ENCODE measurements at places on chromosomes 12 and 14.

- DNase-seq, result no peak
These were observed 108.3 kb downstream of the SMOC1 start for GRCh38 chr14:69987406-69988121.

DNA sequence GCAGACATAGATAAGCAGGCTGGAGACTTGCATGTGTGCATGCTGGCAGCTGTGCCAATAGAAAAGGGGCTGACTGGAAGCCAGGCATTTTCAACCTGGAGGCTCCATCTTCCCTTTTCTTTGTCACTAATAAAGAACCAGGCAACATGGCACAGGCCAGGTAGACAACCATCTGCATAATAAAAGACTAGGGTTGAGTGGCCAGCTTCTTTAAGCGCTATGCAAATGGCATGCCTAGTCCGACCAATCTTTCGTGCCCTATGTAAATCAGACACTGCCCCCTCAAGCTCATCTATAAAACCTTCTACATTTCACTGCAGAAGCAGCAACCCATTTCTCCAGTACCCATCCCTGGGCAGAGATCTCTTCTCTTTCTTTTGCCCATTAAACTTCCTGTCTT is 4.6 kb upstream of the KLRC1 start:
- DNase-seq, result no peak

GRCh38 chr12:120592121-120593049 is 11.2 kb upstream of the POP5 start:
- DNase-seq, result no peak

- DNase-seq, result peak; percentile 59
These were observed 2.2 kb upstream of the NXPH4 start for GRCh38 chr12:57214398-57214781.

DNA sequence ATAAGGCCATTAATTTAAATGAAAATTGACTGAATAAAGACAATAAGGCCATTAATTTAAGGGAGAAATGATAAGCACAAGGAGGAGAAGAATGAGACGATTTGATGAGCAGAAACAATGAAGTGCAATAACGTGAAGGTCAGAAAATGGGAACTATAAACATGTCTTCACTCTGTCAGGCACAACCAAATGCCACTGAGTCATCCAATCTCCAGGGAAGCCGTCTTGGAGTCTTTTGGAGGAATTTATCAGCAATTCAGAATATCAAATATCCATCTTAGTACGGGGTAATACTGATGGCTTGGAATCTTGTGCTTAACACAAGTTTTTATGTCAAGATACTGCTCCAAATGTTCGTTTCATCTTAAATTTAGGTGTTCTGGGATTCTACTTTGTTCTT is 159.9 kb downstream of the CAPZA3 start:
- no peak for DNase-seq

DNA sequence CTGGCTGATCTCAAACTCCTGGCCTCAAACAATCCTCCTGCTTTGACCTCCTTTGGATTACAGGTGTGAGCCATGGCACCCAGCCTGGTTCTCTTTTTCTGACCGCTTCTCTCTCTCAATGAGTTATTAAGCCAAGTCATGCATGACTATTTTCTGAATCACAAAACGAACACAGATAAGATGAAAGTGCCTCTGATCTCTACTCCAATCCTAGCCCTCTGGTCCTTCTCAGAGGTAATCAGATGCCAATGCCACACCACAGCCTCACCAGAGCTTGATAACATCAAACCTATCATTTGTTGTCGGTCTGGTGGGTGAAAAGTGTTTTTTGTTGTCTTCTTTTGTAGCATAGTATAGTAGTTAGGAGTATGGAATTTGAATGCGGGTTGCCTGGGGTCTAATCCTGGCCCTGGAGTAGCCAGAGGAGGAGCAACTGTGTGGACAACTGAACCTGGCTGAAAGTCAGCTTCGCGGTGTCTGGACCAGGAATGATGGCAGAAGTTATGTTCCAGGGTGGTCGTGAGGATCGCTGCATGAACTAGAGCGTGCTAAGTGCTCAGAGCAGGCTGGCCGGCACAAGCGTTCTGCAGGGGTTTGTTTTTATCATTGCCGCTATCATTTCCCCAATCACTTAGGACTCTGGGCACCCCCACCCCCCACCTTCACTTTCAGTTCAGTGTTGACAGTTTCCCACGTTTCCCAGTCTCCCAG is 77.9 kb downstream of the SPRING1 start:
- no peak for DNase-seq

DNA sequence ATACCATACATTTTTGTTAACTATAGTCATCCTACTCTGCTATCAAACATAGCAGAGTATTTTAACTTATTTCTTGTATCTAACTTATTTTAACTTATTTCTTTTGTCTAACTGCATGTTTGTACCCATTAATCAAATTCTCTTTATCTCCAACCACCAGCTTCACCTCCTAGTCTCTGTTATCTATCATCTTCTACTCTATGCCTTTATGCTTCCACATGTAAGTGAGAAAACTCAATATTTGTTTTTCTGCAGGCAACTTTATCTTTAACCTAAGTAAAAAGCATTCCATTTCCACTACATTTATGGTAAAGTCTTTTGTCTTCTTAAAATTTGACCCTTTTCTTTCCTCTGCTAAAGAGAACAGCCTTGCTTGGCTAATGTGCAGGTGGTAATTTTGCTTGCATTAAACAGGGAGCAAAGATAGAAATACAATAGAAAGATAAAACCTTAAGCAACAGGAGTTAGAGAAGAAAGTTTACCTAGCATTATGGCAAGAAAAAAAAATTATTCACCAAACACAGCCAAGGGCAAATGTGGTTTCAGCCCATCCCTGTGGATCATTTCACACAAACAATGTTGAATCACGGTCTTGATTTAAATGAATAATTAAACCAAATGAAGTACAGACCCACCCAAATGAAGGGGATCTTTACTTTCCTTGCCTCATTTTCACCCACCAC is 110.9 kb upstream of the TSPAN8 start:
- DNase-seq, result no peak

DNA sequence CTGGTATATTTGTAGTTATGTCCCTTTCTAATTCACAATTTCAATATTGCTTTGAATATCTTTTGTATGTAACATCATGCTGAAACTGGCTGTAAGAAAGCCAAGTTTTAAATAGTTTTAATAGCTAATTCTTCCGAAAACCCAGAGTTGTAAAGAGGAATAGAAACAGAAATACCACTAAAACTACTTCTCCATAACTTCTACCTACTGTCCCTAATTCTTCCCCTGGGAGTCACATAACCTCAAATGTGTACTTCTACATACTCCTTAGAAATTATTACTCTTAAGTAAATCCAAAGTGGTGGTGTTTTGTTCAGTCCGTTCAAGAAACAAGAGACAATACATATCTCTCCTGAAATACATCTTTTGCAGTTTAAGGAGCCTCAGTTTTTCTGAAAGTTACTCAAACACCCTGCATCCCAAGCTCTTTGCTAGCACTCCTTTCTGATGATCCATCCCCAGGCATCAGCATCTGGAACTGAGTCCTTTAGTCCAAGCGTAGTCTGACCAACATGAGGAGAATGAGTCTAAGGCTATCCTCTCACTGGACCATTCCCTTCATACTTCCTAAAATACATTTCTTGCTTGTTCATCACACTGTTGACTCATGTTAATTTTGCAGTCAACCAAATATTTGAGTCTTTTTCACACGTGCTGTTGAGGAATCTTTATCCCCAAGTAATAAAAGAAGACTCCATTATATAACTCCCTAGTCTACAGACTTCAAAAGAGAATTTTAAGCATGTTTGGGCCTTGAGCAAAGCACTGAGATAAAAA is 214.3 kb upstream of the NUDT4 start:
- DNase-seq, result no peak

DNA sequence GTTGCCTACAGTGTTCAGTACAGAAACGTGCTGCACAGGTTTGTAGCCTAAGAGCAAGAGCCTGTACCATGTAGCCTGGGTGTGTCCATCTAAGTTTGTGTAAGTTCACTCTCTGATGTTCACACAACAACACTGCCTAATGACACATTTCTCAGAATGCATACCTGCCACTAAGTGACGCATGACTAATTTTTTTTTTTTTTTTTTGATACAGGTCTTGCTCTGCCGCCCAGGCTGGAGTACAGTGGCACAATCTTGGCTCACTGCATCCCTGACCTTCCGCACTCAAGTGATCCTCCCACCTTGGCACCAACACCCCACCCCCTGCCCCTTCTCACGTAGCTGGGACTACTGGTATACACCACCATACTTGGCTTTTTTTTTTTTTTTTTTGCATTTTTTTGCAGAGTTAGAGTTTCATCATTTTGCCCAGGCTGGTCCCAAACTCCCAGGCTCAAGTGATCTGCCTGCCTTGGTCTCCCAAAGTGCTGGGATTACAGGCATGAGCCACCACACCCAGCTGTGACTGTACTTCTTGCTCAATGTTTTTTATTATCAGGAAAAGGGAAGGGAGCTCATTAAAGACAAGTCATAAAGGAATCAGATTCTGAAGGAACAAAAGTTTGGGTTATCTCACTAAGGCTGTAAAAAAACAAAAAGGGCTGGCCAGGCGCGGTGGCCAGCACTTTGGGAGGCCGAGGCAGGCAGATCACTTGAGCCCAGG is 10.0 kb upstream of the CDC42BPB start:
- no peak for DNase-seq

GRCh38 chr12:87704374-87704773 is 324.8 kb downstream of the C12orf50 start:
- no peak for DNase-seq

DNA sequence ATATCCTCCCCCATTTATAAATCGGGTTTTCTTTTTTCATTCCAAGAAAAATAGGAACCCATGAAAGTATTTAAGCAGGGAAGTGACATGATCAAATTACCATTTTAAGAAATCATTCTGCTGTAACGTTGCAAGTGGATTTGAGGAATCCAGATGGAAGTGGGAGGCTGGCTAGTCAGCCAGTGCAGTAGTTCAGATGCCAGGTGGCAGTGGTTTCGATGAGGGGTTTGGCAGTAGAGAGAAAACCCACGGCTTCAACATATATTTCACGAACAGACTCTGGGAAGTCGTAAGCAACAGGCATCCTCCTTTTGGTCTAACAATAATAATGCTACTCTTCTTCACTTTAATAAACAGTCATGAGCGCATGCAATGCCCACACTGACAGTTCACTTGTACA is 25.0 kb downstream of the PDZRN4 start:
- no peak for DNase-seq

GRCh38 chr12:104604995-104605675 is 148.4 kb downstream of the CHST11 start:
- no peak for DNase-seq

DNA sequence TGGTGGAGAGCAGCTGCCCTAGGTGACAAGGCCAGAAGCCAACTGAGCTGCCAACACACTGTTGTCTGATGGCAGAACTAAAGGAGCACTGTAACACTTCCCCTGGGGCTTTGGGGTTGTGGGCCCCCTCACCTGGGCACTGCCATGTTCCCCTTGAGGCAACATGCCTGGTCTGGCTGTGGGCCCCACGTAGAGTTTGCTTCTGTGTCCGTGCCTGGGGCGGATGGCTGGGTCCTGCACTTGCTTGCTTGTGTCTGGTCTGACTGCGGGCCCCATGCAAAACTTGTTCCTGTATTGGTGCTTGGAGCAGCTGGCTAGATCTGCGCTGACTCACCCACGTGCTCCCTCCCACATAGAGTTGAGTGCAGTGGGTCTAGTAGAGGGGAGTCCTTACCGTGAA is 78.4 kb downstream of the MNAT1 start:
- DNase-seq, result no peak

- DNase-seq, result no peak
These were observed 243.1 kb downstream of the AKAP6 start for GRCh38 chr14:32571995-32572866.

DNA sequence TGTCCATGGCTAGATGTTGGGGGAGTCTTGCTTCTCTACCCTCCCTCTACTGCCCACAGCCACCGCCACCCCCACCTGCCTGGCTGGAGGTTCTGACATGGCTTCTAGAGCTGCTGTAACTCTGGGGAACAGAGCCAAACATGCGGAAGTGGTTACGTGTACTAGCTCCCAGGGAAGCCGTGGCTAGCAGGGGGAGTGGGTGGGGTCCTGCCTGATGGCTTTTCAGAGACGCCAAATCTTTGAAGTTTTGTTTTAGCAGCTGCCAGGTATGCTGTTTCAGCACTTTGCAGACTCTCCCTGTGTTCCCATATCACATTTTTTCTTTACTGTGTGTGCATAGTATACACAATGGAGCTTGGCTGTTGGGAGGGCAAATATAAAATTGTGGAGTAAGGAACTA is 150.3 kb downstream of the TGFB3 start:
- peak; percentile 58 for DNase-seq

DNA sequence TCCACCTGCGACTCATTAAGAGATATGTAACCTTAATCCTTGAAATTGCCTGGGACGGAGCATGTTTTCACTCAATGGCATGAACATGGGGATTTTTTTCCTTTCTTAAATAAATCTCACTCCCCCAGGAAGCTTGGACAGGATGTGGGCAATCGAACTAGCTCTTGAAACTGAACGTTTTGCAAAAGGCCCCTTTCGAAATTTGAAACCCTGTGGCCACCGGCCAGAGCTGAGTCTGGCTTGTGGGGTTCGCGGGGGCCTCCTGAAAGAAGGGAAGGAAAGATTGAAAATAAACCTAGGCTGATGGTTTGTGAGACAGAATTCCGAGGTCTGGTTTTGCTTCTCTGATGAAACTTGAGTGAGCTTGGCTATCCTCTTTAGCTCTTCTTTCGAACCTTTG is 101.4 kb upstream of the RTL1 start:
- DNase-seq, result peak; percentile 3

- no peak for DNase-seq
These were observed 32.6 kb upstream of the ARHGAP5 start for GRCh38 chr14:32044454-32044853.

DNA sequence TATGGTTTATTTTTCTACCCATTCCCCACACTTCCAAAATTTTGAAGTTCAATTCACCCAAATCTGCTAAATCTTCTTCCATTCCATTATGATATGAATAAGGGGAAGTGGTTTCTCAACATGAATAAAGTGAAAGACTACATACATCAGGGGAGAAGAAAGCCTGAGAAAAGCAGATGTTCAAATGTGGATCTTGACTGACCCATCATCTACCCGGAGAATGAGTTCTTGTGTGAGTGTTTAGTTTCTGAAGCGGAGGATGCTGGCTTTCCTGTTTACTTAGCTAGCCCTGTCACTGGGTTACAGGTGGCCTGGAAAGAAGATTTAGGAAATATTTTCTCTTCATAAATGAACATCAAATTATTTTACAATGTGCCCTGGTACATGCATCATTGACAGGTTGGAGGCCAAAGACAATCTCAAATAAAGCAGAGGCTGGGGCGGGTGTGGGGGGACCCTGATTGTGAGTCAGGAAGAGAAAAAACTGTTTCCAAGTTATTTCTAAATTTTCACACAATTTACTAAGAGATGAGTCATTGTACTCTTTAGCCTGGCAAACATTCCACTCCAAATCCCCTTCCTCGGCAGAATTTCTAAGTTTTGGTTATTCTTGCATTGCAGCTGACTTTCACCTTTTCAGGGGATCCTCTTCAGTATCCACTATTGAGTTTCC is 135.6 kb downstream of the SLC25A21 start:
- no peak for DNase-seq

- DNase-seq, result no peak
These were observed 6.0 kb downstream of the TMEM63C start for GRCh38 chr14:77187649-77188012.

DNA sequence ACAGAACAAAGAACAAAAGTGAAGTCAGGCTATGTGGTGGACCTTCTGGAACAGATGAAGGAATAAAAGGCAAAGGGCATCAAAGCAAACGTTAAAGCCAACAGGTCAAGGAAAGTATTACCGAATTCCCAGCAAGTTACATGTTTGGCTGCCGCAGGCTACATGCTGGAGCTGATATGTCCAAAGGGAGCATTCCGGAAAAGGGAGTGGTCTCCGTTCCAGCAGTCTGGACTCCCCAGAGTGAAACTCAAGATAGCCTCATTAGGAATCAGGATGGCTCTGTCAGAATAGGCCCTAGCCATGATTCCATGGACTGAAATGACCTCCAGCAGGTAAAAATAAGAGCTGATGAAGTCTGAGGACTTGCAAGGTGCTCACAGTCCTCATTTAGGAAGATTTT is 379.8 kb upstream of the PRICKLE1 start:
- DNase-seq, result no peak

Measured in NCI-H1092 treated with DMSO at 0.1 percent for 48 hours (cell line).